ENCODE measurements at places on chromosomes 11 and 22.

DNA sequence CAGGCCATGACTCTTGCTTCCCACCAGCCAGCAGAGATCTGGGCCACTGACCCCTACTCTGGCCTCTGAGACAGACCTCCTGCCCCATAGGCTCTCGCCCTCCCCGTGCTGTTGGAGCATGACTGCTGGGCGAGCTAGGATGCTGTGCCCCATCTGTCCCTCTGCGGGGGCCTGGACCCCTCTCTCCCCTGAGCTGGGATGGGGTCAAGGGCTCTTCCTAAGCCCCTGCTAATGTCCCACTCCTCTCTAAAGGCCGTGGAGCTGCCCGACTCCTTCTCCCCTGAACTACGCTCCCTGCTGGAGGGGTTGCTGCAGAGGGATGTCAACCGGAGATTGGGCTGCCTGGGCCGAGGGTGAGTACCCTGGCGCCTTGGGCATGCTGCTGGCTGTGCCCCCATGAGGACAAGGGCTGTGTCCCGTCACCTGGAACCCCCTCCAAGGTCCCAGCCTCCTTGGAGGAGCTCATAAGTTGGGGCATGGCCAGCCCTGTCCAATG, 6.2 kb upstream of the ANKRD13D start:
- no peak for DNase-seq

- DNase-seq, result no peak
Measured at GRCh38 chr11:61627850-61628661, 47.2 kb upstream of the SYT7 start.

GRCh38 chr11:26622181-26622580, 50.1 kb upstream of the MUC15 start:
- no peak for DNase-seq

DNA sequence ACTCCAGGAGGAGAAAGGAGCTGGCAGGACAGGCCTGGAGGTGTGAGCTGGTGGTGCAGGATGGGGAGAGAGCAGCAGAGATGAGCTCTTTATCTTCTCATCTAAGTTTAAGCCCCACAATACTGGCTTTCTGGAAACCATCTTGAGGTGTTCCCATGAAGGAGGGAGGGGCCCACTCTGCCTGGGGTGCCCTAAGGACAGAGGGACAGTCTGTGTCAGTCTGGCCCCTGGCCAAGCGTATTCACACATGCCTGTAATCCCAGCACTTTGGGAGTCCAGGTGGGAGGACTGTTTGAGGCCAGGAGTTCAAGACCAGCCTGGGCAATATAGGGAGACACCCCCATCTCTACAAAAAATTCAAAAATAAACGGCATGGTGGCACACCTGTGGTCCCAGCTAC, 8.9 kb downstream of the SERHL2 start:
- DNase-seq, result no peak

- DNase-seq, result no peak
Measured at GRCh38 chr22:30406400-30406799, 9.6 kb downstream of the SEC14L2 start.

DNA sequence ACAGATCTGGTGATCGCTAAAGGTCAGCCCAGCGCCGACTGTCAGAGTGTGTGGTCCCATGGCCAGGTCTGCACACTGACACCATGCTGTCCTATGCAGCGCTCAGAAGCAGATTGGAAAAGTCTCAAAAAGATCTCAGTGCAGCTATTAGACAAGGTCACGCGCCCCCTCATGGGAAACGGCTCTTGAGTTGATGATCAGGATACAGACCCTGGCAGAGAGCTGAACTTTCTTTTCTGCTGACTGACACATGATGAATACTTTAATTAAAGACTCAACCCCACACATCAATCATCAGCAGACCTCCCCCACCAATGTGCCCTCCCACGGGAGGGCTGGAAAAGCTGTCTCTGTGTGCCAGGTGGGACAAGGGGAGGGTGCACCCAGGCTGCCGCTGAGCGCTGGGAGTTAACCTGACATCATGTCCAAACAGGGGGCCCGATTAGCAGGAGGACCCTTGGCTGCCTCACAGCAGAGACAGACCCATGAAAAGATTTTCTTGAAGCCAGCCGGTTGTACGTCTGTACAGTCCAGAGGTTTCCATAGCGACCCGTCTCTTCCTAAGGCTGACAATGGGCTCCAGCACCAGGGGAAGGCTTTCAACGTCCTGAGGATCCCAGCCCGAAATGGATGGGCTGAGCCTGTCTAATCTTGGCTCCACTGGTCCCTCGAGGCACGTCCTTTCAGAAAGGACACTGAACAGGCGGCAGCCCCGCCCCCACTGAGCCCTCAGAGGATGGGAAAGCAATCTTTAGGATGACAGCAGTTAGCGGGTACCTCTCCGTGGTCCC, 26.9 kb downstream of the RASD2 start:
- DNase-seq, result no peak
